ENCODE measurements at places on chromosomes 5 and 9.

GRCh38 chr9:90219548-90220118 lies 423.0 kb downstream of the DIRAS2 start:
- no peak for DNase-seq

DNA sequence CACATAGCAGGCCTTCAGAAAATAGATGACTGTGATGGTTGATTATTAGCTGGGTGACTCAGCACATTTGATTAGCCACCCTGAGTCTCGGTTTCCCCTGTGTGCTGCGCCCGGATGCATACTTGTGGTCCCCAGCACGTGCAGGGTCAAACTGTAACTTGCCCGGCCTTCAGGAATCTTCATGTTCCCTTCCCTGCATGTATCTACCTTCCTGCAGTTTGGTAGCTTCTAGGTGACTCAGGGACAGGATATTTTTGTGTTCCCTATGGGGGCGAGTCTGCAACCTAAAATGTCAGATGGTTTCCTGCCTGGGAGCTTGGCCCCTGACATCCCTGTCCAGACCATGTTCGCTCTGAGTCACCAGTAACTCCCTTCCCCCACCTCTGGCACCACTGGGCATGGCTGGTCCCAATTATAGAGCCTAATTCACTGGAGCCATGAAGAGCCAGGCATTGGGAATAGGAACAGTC lies 13.2 kb downstream of the PTGS1 start:
- no peak for DNase-seq

GRCh38 chr5:159850160-159850559 lies 66.1 kb upstream of the ADRA1B start:
- DNase-seq = no peak

DNA sequence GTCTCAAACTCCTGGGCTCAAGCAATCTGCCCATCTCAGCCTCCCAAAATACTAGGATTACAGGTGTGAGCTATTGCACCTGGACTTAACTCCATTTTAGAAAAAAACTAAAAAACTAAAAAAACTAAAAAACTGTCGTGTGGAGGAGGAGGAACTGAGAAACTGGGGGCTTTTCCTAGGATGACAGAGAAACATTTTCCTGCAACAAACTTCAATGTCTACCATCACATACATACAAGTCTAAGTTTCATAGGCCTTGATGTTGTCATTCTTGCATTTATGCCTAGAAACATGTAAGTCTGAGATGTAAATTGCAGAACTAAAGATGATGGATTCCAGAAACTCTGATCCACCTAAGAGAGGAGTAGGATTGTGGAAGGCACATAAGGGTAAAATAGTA lies 556.8 kb downstream of the RAB3C start:
- DNase-seq = no peak

DNA sequence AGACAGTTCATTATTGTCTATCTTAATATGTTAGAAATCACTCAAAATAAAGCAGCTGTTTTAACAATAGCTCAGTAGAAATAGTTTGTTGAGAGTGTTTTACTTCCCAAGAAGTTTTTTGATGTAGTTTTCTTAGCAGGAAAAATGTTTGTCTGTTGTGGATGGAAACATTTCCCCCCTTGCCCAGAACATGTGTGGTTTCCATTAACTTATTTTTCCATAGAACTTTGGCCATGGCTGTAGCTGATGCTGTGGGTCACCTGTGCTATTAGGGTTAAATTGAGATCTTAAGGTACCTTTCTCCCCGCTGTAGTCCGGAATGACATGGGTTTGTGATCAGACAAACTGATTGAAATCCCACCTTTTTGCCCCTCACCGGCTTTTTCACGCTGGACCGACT lies 294.9 kb downstream of the FANCC start:
- no peak for DNase-seq

All from NCI-H774 (cell line).